ENCODE measurements at places on chromosomes 5 and 9.

DNA sequence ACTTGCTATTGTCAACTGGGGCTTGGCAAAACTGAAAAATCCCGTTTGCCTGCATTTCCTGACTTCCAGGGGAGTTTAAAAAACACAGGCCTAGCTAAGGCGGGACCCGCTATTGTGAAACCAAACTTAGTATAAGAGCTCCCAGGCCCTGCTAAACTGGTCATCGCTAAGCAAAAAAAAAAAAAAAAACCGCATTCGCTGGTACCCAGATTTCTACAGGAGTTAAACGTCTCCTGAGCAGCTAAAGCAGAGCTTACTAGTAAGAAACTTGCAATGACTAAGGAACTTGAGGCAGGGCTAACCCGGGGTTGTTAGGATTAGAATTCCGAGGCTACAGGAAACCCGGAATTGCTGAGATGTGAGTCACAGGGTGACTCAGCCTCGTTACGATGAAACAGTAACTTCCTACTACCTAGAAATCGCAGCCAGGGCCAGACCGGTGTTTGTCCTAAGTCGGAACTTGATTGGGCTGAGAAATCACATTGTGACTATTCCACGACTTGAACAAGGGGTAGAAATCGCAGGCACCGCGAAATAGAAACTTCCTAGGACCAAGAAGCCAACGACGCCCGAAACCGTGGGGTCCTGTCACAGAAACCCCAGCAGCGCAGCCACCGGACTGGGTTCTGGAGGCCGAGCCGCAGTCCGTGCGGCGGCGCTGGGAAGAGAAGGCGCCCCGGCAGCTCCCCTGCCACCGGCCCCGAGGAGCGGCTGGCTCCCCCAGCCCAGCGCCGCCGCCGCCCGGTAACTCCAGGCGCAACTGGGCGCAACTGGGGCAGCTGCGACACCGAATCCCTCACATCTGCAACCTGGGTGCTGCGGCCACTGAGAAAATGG, 89.4 kb downstream of the ANXA2R start:
- peak; percentile 97 for DNase-seq

- DNase-seq: no peak
Measured at GRCh38 chr5:6384856-6385255, 6.5 kb upstream of the MED10 start.

DNA sequence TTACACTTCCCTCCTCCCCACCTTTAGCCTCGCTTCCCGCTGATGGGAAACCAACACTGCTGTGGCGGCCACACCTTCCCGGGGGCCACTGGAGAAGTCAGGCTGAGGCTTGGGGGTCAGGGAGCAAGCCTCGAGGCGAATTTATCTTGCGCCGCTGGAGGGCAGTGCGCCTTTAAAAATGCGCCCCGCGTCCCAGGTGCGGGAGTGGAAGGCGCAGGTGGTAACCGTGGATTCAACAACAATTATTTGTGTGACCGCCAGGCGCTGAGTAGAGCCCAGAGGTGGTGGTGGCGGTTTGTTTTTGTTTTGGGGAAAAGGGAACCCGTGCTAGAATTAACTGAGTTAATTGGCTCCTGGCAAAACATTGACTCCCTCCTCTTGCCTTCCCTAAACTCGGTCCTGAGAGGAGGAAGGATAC, 1.1 kb downstream of the CFAP77 start:
- peak; percentile 34 for DNase-seq

DNA sequence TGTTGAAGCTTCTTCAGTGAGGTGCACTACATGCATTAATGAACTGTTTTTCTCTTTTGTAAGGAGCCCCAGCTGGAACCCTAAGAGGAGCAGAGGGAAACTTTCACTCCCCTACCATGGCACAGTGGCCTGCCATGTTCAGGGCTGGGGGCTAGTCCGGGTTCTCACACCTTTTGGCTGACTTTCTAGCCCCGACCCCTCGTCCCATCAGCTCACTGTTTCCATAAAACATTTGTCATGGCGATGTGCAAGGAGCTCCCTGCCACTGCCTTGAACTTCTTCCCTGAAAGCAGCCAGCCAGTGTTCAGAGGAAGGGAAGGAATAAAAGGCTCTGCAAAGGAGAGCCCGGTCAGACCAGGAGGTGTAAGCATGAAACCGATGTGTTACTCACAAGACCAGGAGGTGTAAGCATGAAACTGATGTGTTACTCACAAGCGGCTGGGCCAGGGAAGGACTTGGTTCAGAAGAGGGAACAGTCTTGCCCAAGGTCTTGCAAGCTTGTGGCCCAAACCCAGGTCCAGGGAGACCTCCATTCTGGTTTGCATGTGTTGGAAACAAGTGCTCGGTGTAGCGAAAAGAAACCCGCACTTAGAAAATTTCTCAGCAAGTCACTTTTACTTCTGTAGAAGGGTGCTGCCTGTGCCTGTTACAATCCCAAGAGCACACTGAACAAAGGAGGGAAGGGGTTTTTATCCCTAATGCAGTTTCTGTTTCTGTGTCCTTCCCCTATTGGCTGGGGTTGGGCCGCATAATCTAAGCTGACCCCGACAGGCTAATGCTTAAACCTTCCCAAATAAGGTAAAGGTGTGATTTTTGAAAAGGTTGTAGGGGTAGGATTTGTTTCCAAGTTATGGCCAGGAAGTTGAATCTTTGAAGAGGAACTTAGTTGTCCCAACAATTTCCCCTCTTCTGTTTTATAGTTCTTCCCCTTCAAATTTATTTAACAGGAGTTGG, 3.4 kb upstream of the ABO start:
- no peak for DNase-seq

- DNase-seq: peak; percentile 35
Measured at GRCh38 chr9:27033815-27034403, 28.4 kb upstream of the LRRC19 start.

DNA sequence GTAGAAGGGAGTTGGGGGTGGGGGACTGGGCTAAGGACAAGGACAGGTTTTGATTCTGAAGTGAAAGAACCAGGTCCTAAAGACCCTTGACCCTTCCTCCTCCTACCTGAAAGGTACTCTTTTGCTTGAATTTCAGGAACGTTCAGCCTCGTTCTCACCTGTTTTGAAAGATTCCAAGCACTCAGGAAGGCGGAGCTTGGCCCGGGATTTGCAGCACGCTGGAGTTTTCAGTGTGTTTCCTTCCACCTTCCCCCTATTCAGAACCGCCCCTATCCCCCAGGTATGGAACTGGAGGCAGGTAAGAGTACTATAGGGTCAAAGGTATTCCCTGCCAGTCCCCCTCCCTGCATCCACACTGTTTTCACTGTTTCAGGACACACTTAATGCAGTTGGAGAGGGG, 7.1 kb downstream of the EGR1 start:
- DNase-seq: no peak

GRCh38 chr9:133641396-133641655, 5.2 kb downstream of the DBH start:
- DNase-seq: no peak

DNA sequence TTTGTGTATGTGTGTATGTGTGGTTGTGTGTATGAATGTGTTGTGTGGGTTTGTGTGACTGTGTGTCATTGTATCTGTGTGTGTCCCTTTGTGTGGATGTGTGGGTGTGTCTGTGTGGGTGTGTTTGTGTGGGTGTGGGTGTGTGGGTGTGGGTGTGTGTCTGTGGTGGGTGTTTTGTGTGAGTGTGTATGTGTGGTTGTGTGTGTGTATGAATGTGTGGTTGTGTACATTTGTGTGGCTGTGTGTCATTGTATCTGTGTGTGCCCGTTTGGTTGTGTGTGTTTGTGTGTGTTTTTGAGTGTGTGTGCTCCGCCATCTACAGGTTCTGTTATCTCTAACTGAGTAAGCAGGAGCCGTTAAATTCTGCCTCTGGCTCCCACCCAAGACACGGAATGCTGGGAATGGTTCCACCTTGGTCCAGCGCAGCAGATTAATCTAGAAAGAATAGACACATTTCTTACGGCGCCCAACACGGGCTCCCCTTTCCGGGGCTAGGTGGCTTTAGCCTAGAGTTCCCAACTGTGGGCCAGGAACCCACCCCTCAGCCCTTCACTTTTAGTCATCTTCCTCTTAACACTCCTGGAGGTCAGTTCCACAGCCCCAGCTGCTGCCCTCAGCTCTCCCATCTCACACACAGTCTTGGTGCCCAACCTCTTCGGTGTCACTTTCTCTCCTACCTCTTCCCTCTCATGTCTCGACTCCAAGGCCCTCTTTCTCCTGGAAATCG, 197.1 kb downstream of the TTLL11 start:
- peak; percentile 44 for DNase-seq

DNA sequence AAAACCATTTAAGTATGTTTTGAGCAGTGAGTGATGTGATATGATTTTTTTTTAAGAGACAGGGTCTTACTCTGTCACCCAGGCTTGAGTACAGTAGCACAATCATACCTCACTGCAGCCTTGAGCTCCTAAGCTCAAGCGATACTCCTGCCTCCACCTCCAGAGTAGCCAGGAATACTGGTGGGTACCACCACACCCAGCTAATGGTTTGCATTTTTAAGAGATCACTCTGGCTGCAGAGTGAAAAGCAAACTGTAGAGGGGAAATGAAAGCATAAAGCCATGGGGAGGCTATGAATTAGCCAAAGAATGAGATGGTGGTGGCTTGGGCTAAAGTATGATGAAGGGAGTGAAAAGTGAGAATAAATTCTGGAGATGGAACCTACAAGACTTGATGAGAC, 199.1 kb downstream of the HINT1 start:
- DNase-seq: no peak

DNA sequence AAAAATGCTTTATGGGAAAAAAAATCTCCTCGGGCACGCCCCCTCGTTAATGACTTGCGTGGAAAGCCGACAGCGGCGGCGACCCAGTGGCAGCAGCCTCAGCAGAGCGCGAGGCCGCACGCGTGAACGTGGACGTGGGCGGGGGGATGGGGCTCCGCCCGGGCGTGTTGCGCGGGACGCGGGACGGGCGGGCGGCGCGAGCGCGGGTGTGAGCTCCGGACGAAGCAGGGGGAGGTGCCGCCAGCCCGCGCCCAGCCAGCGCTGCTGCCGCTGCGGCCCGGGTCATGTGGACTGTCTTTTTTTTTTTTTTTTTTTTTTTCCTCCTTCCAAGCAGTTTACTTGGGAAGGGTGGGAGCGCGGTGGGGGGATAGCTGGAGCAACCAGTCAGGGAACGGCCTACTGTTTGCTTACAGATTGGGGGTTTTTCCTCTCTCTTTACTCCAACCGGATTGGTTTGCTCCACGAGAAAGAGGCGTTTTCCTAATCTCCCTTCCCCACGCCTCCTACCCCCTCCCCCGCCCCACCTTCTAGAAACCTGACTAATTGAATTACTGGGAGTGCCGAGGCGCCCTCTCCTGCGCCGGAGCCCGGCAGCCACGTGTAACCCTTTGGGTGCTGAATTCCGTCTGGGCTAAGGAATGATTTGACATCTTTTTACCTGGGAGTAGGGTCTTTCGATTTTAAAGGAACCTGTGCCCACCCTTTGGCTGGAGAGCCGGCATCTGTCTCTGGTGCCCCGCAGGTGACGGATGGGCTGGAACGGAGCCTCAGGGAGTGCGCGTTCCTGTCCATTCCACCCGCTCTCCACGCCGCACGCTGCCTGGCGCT, 1.7 kb upstream of the EFNA5 start:
- DNase-seq: peak; percentile 96

DNA sequence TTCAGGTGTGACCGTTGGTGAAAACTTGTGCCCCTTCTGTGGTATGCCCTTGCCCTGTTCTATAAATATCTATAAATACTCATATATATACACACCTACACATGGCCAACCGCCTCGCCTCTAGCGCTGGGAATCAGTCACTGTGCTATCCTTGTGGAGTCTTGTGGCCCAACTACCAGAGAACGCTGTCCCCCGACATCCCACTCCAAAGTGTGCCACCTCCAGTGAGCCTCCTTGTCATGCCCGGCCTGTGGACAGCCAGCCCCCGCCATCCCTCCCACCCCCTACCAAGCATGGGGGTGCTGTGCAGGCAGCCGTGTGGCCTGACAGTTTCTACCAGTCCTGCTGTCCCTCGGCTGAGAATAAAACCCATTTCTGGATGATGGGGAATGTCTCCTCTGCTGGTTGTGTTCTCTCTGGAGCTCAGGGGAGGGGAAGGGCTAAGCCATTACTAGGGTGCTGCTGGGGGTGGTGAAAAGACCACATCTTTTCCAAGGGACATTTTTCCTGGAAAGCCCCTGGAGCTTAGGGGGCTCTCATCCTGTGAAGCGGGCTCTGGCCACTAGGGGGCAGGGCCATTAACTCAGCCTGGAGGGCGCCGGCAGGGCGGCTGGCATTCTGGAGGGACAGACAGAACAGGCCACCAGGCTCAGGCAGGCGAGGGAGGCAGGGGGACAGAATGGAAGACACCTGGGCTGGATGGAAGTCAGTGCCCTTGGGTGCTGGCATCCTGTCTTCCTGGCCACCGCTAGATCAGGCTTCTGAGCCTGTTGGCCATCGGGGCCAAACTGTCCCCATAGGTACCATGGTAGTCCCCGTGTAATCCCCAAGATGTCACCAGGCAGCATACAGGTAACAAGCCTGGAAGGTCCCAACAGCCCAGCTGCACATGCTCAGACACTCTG, 20.7 kb downstream of the GOLGA2 start:
- peak; percentile 75 for DNase-seq

DNA sequence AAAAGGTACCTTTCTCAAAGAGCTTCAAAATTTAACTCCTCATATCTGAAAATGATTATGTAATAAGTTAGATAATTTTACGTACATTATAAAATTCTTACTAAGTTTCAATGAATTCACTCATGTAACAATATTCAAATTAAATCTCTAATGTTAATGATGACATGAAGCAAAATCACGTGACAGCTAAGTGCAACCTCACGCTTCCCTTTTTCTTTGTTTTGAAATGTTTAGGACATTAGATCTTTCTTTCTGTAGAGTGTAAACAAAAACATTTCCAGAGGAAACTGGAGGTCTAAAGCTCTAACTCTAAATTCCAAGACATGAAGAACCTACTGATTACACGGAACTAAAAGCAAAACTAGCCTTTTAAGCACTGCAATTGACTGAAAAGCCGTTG, 227.3 kb upstream of the TBCA start:
- DNase-seq: no peak

- no peak for DNase-seq
Measured at GRCh38 chr5:140569197-140569596, 4.6 kb downstream of the SLC35A4 start.

DNA sequence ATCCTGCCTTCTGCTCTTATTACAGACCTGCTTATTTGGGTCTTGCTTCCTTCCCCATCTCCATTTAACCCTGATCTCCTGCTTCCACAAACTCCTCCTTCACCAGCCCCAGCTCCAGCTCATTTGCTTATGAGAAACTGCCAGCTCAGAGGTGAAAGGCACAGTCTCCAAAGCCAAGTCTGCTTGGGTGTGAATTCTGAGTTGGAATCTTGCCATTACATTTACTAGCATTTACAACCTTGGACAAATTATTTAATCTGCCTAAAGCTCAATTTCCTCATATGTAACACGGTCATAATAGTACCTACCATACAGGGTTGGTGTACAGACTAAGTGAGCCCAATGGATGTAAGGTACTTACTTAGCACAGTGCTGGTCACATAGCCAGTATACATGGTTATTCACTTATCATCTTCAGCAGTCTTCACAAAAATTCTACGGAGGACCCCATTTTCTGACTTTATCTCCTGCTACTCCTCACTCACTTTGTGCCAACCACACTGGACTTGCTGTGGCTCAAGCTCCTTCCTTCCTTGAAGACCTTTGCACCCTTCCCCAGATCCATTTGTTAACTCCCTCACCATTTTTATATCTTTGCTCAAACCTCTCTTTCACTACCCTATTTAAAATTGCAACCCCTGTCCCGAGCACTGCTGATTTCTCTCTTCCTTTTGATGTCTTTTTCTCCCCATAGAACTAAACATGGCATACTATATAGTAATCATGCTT, 86.2 kb downstream of the DOCK2 start:
- no peak for DNase-seq

- DNase-seq: no peak
Measured at GRCh38 chr5:1208743-1209488, 7.5 kb downstream of the SLC6A19 start.

- no peak for DNase-seq
Measured at GRCh38 chr5:56440871-56441740, 208.0 kb upstream of the ANKRD55 start.

Measured in A673 (cell line).